GM12864 (cell line): ENCODE measurements at places on chromosomes 12 and 14.
A peak's percentile ranks its signal among the peaks of the same experiment; 100 is the strongest.

DNA sequence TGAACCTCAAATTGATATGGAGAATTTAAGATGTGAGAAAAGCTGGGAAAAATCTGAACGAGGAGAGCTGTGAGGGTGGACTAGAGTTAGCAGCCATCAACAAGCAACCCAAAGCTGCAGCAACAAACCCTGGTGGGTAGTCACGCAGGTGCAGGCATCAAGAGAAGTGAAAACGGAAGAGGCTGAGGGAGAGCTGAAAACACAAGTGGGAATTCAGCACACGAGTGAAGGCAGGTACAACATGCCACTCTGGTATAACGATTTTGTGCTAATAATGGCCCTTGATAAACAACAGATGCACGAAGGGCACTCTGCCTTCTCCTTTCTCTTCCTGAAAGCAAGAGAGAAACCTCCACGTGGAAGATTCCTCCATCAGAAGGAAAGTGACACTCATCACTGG lies 11.5 kb downstream of the TCL1B start:
- peak; percentile 43 for DNase-seq

GRCh38 chr14:45149602-45150001 lies 13.9 kb downstream of the FANCM start:
- no peak for DNase-seq

- DNase-seq, result no peak
These were observed 15.5 kb upstream of the FKBP4 start for GRCh38 chr12:2779281-2779680.

GRCh38 chr14:41154143-41154807 lies 452.4 kb upstream of the LRFN5 start:
- no peak for DNase-seq

DNA sequence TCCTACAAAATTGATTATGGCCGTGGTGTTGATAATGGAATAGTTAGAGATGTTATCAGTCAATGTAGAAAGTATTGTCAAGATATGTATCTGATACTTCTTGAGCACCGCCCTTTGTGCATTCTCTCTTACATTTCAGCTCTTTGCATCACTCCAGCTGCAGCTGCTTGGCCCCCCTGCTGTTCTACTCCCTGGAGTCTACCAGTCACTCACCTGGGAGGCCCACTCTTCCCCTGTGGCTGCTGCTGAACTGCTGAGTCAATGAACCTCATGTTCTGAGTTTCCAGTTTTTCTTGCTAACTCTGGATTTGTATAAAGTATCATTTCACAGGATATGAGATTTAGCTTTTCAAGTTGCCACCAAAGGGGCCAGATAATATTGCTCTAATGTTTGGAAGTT lies 312.8 kb upstream of the SLC16A7 start:
- no peak for DNase-seq

DNA sequence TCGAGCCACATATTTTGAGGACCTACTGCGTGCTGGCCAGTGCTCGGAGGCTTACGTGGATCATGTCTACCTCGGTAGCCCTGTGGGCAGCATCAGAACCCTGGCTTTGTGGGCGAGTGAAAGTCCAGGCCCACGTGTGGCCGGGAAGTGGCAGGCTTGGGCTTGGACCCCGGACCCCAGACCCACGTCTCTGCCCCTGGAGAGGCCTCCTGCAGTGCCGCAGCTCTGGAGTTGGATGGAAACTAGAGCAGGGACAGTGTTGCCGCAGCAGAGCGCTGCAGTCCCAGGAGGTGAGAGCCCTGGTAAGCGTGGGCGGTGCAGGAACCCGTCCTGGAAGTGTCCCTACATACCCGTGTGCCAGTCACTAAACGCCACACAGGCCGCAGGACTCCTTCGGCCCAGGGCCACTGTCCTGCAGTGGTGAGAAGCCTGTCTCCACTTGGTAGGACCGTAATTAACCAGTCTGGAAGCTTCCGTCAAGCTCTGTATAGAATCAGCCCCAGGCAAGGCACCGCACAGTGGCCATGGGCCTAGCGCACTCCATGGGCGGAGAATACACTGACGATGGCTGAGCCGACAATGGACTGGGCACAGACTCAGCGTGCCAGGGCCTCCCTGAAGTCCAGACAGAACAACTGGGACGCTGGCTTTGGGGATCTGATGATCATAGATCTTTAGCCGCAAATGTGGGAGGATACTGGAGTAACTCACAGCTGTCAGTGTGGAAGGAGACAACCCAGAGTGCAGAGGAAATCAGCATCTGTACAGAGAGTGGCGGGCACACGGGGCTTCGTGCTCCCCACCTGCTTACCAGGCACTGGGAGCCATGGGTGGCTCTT lies 219.5 kb downstream of the KIF26A start:
- DNase-seq, result no peak

- DNase-seq, result peak; percentile 30
These were observed 34.6 kb downstream of the SPRING1 start for GRCh38 chr12:116703214-116703795.

GRCh38 chr12:110928700-110929099 lies 8.3 kb upstream of the MYL2 start:
- DNase-seq, result no peak
